ENCODE measurements at places on chromosomes 5 and 9.

DNA sequence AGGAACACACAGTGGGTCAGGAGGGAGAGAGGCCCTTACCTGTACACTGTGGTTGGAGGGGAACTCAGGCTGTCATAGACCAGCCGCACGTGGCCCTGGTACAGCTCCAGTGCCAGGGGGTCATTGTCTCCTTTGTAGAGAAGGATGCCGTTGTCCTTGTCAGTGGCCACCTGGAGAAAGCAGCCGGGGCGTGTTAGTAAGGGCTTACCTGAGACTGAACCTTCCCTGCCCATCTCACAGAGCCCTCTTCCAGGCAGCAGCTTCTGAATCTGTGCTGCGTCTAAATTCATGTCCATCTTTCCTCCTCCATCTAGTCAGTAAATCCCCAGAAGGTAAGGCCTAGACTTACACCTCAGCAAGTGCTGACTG is 104.7 kb upstream of the PANK3 start:
- H3K36me3 ChIP-seq: peaks cover 6% of the 10 kb centered on the region
- no peaks in the 10 kb centered on the region for H3K27me3 ChIP-seq
- no peak overlapping the region for H3K4me3 ChIP-seq
- H3K27ac ChIP-seq: no peak overlapping the region
- no peak for DNase-seq

- no peak for DNase-seq
- peaks cover 6% of the 10 kb centered on the region for H3K4me1 ChIP-seq
- H3K27ac ChIP-seq: no peak overlapping the region
- H3K27me3 ChIP-seq: no peaks in the 10 kb centered on the region
Observed at GRCh38 chr5:154206311-154206710, 15.8 kb downstream of the GALNT10 start.

GRCh38 chr9:94812343-94812742 is 85.8 kb downstream of the AOPEP start:
- no peaks in the 10 kb centered on the region for H3K27me3 ChIP-seq
- no peaks in the 10 kb centered on the region for H3K36me3 ChIP-seq
- H3K4me1 ChIP-seq: peaks cover 2% of the 10 kb centered on the region
- no peak overlapping the region for H3K27ac ChIP-seq
- no peak for DNase-seq

DNA sequence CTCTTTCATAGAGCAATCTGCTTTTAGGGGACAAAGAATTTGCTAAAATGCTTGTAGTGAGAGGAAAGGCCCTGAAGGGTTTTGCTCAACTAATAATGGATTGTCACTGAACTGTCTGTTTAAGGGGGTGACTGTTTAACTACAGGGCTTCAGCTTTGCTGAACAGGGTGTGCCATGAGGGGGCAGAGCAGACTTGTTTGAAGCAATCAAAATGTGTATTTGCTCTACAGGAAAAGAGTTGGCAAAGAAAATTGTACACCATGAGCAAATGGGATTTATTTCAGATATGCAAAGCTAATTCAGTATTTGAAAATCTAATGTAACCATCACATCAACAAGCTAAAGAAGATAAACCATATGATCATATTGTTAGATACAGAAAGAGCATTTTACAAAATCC is 154.3 kb downstream of the GABRG2 start:
- no peaks in the 10 kb centered on the region for H3K27me3 ChIP-seq
- H3K4me3 ChIP-seq: no peak overlapping the region
- H3K4me1 ChIP-seq: no peaks in the 10 kb centered on the region

DNA sequence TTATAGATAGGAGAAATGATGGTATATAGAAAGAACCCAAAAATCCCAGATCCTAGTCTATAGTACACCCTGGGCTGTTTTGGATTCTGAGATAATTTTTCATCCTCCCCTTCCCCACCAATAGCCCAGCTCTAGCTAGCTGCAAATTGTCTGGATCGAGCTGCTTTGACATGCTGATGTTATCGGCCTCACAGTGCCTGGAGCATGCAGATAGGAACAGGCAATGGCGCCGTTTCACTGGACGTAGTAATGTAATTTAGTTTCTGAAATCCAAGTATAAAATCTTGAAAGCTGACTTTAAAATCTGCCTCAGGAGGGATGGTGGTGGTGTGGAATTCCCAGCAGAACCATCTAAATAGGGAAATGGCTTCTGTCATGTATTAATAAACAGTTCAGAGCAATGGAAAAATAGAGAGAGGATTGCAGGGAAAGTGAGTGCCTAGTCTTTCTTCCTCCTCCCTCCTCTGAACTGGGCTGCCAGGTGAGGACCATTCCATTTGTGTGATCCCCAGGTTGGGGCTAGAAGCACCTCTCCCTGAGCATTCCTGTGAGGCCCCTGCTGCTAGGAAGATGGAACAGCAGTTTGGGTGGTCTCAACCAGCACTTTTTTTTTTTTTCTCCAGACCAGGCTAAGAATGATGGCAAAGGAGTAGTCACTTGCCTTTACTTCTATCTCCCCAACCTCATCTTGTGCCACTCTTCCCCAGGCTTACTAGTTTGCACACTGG is 31.9 kb downstream of the FAM219A start:
- DNase-seq: no peak
- peaks cover 18% of the 10 kb centered on the region for H3K4me1 ChIP-seq
- H3K4me3 ChIP-seq: no peak overlapping the region
- H3K27ac ChIP-seq: no peak overlapping the region
- no peaks in the 10 kb centered on the region for H3K36me3 ChIP-seq
- H3K27me3 ChIP-seq: no peaks in the 10 kb centered on the region

DNA sequence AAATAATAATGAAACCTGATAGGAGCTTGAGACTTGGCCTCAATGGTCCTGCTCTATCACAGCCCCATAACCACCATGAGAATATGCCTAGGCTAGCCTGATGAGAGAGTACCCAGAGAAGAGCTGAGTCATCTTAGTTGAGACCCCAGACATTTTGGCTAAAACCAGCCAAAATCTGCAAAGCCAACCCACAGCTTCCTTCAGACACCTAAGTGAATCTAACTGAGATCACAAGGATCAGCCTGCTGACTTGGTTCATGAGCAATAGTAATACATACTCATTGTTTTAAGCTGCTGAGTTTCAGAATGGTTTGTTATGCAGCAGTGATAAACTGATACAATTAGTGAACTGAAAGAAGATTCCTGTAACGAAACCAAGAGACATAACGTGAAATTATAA is 473.7 kb upstream of the PTGER4 start:
- DNase-seq: no peak
- no peak overlapping the region for H3K27ac ChIP-seq
- H3K4me1 ChIP-seq: no peaks in the 10 kb centered on the region
- H3K27me3 ChIP-seq: no peaks in the 10 kb centered on the region
- no peak overlapping the region for H3K4me3 ChIP-seq

GRCh38 chr9:96554326-96554725 is 65.3 kb downstream of the CDC14B start:
- H3K27me3 ChIP-seq: no peaks in the 10 kb centered on the region
- DNase-seq: no peak
- peak overlapping the region; percentile 49 for H3K27ac ChIP-seq
- no peak overlapping the region for H3K4me3 ChIP-seq
- no peaks in the 10 kb centered on the region for H3K4me1 ChIP-seq

- H3K4me3 ChIP-seq: no peak overlapping the region
- H3K27me3 ChIP-seq: no peaks in the 10 kb centered on the region
- H3K36me3 ChIP-seq: no peaks in the 10 kb centered on the region
- peaks cover 18% of the 10 kb centered on the region for H3K4me1 ChIP-seq
- no peak for DNase-seq
Observed at GRCh38 chr9:128412120-128412790, 8.4 kb upstream of the CERCAM start.

DNA sequence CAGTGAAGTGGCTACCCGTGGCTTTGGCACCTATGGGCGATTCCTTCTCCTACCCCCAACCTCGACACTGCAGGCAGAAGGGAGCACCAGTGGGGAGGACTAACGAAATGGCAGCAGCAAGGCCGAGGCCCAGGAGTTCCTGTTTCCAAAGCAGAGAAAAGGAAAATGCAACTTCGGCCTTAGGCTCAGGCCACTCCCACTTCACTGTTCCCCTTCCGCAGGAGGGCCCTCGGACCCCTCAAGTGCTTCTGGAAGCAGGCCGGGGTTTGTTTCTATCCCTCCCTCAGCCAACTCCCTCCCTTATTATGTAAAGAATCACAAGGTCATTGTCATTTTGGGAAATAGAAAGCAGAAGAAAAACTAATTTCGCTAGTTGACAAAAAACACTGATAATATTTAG is 36.4 kb upstream of the NKX2-5 start:
- H3K27ac ChIP-seq: no peak overlapping the region
- H3K4me3 ChIP-seq: no peak overlapping the region
- no peaks in the 10 kb centered on the region for H3K36me3 ChIP-seq
- no peaks in the 10 kb centered on the region for H3K4me1 ChIP-seq
- DNase-seq: no peak
- no peaks in the 10 kb centered on the region for H3K27me3 ChIP-seq

GRCh38 chr9:105693435-105694189 is 729 bp upstream of the TMEM38B start:
- DNase-seq: no peak
- no peaks in the 10 kb centered on the region for H3K36me3 ChIP-seq
- H3K27ac ChIP-seq: no peak overlapping the region
- H3K27me3 ChIP-seq: peaks cover 47% of the 10 kb centered on the region
- H3K4me3 ChIP-seq: peak overlapping the region; percentile 85

GRCh38 chr5:159209438-159210209 is at the start of gene RNF145:
Gene RNF145 (minus strand): TSS chr5:159209553. CDS start chr5:159203617, 5,936 bp downstream.
- H3K27me3 ChIP-seq: no peaks in the 10 kb centered on the region
- peaks cover 63% of the 10 kb centered on the region for H3K4me1 ChIP-seq
- H3K36me3 ChIP-seq: no peaks in the 10 kb centered on the region
- peak within 1 kb of the TSS; percentile 98 for H3K27ac ChIP-seq
- DNase-seq: peak; percentile 74

GRCh38 chr9:86601697-86602096 is 247.5 kb upstream of the TUT7 start:
- H3K27me3 ChIP-seq: no peaks in the 10 kb centered on the region
- no peak for DNase-seq

- no peaks in the 10 kb centered on the region for H3K27me3 ChIP-seq
- H3K36me3 ChIP-seq: no peaks in the 10 kb centered on the region
- peak overlapping the region; percentile 52 for H3K27ac ChIP-seq
- H3K4me1 ChIP-seq: peaks cover 59% of the 10 kb centered on the region
- DNase-seq: no peak
Observed at GRCh38 chr9:127336506-127337352, 60.2 kb upstream of the SLC2A8 start.

- no peak for DNase-seq
- peak overlapping the region; percentile 34 for H3K4me3 ChIP-seq
- H3K27ac ChIP-seq: peak overlapping the region; percentile 42
- H3K4me1 ChIP-seq: peaks cover 6% of the 10 kb centered on the region
- no peaks in the 10 kb centered on the region for H3K27me3 ChIP-seq
Observed at GRCh38 chr9:98087420-98088354, 31.2 kb downstream of the NANS start.

DNA sequence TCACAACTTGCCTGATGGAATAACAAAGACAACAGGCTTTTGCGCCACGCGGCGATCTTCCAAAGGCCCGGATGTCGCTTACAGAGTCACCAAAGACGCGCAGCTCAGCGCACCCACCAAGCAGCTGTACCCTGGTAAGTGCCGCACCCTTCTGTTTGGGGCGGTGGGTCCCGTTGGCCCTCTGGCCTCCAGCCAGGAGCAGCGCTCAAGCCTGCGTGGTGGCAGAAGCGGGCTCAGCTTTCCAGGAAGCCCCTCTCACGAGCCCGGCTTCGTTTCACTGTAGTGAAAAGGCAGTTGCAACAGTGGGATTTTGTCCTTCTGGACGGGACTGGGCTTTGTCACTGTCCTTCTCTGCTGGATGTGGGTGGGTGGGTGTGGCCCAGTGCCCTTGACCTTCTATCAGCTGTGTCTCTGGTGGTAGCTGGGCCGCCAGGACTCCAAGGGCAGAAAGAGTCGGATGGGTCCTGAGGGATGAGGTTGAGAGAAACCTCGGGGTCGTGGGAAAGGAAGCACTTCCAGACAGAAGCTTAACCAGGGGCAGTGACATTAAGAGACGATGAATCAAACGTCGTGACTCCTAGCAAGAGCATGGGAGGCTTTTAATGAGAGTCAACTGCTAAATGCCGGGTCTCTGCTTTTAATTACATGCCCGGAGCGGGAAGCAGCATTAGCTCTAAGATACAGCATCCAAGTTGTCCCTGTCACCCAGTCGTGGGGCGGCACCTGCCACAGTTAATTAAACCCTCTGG is 49.5 kb downstream of the COL5A1 start:
- H3K4me3 ChIP-seq: no peak overlapping the region
- DNase-seq: no peak
- no peaks in the 10 kb centered on the region for H3K36me3 ChIP-seq
- H3K4me1 ChIP-seq: no peaks in the 10 kb centered on the region
- H3K27me3 ChIP-seq: peaks cover 27% of the 10 kb centered on the region
- H3K27ac ChIP-seq: no peak overlapping the region

- H3K4me3 ChIP-seq: peak overlapping the region; percentile 29
- peaks cover 5% of the 10 kb centered on the region for H3K4me1 ChIP-seq
- no peaks in the 10 kb centered on the region for H3K36me3 ChIP-seq
- DNase-seq: no peak
- H3K27me3 ChIP-seq: peaks cover 35% of the 10 kb centered on the region
Observed at GRCh38 chr5:83721953-83722901, 1.6 kb upstream of the HAPLN1 start.

GRCh38 chr9:137280474-137281344 is 3.2 kb downstream of the TOR4A start:
- no peaks in the 10 kb centered on the region for H3K27me3 ChIP-seq
- H3K4me3 ChIP-seq: peak overlapping the region; percentile 16
- peaks cover 24% of the 10 kb centered on the region for H3K4me1 ChIP-seq

GRCh38 chr9:27432308-27432707 is 91.8 kb upstream of the IFNK start:
- no peak for DNase-seq
- H3K4me1 ChIP-seq: peaks cover 17% of the 10 kb centered on the region
- H3K4me3 ChIP-seq: no peak overlapping the region
- H3K27me3 ChIP-seq: no peaks in the 10 kb centered on the region

- no peaks in the 10 kb centered on the region for H3K36me3 ChIP-seq
- H3K4me1 ChIP-seq: peaks cover 35% of the 10 kb centered on the region
- H3K27me3 ChIP-seq: no peaks in the 10 kb centered on the region
- DNase-seq: no peak
- peak overlapping the region; percentile 63 for H3K4me3 ChIP-seq
Observed at GRCh38 chr9:136052991-136053756, 41.9 kb downstream of the NACC2 start.

- no peak overlapping the region for H3K27ac ChIP-seq
- H3K4me3 ChIP-seq: no peak overlapping the region
- no peaks in the 10 kb centered on the region for H3K36me3 ChIP-seq
- no peaks in the 10 kb centered on the region for H3K27me3 ChIP-seq
- no peaks in the 10 kb centered on the region for H3K4me1 ChIP-seq
Observed at GRCh38 chr9:14627513-14627912, 65.7 kb downstream of the ZDHHC21 start.

DNA sequence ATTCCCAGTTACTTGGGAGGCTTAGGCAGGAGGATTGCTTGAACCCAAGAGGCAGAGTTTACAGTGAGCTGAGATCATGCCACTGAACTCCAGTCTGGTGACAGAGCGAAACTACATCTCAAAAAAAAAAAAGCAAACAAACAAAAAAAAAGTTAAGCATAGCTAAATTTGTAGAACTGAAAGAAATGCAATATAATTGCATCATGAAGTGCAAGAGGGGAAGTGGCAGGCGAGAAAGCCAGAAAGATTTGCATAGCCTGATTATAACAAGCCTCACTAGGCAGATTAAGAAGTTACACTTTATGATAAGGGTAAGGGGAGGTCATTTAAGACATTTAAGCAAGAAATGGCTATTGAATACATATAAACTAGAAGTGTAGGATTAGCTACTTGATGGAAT is 187.1 kb downstream of the EDIL3 start:
- no peaks in the 10 kb centered on the region for H3K36me3 ChIP-seq
- H3K27ac ChIP-seq: no peak overlapping the region
- no peaks in the 10 kb centered on the region for H3K4me1 ChIP-seq
- H3K4me3 ChIP-seq: no peak overlapping the region
- no peaks in the 10 kb centered on the region for H3K27me3 ChIP-seq
